CD4-positive, alpha-beta T cell treated with Interleukin-6 for 4 hours (primary cell): ENCODE measurements at places on chromosomes 11 and 22.

DNA sequence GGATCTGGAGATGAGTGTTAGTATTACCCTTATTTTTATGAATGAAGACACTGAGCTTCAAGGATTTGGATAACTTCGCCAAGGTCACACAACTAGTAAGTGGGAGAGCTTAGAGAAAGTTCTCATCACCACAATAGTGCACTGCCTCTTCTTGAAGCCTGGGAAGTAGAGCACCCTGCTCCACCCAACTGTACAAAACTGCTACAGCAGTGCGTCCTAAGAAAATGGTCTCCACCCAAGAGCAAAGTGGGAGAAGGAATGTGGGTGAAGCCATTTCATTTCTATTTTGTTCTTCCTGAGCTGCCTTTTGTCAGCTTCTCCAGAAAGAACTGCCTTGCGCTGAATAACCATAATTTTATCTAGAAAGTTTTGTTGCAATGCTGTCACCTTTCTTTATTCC is 403.9 kb upstream of the FAT3 start:
- DNase-seq = no peak

GRCh38 chr11:2795491-2795991 is 90.0 kb downstream of the CDKN1C start:
- DNase-seq = no peak

DNA sequence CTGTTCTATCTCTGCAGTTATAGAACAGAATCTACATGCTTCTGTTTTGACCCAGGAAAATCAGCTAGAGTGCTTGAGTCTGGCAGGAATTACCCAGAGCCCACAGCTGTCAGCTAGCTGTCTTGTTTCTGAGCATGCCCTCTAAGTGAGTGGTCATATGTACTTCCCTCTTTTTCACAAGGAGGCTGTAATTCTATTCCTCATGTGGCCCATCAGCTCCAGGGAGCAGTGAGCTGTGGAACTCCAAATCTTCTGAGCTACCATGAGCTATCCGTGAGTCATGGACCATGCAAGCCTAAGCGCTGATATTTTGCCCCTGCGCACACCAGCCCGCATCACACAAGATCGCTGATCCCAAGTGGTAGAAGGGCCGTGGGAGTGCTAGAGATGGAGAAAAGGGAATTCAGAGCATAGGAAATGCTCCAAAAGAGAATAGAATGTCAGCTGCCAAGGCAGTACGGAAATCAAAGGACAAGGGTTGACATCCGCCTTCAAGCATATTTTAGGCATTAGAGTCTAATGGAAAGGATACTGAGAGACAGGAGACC is 5.4 kb downstream of the FJX1 start:
- DNase-seq = no peak

DNA sequence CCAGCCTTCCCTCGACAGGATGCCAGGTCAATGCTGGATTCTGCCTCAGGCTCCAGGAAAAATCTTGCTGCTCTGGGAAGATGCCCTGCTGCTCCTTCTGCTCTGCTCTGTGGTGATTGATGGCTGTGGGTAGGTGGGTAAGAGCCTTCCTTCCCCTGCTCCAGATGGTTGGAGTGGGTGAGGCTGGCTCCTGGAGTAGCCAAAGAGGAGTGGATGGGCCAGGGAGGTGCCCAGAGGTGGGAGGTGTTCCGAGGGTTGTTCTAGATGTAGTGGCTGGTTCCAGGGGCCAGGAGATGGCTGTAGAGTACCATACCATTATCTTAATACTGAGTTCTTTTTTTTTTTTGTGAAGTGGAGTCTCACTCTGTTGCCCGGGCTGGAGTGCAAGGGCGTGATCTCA is 99.6 kb upstream of the THY1 start:
- DNase-seq = no peak

- no peak for DNase-seq
Observed at GRCh38 chr11:126132319-126132718, 69.7 kb upstream of the CDON start.

DNA sequence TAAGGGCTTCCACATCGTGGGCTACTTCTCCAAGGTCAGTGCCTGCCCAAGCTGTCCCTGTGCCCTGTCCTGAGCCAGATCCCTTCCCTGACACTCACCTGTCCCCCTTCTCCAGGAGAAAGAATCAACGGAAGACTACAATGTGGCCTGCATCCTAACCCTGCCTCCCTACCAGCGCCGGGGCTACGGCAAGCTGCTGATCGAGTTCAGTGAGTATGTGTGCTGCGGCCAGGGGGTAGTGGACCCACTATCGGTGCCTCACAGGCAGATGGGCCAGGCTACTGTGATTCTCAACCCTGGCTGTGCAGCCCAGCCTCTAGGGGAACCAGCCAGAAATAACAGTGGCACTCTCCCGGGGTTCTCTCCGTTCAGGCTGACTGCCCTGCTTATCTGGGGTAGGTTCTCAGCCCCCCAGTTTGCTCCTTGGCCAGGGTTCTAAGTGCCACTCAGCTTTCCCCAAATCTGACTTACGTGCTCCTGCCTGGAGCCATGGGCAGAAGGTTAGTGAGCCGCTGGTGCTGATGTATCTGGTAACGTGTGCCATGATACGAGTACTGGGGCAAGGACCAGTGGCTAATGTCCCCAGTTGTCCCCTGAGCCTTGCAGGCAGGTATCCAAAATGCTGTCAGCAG is 3.7 kb downstream of the RNASEH2C start:
- no peak for DNase-seq

DNA sequence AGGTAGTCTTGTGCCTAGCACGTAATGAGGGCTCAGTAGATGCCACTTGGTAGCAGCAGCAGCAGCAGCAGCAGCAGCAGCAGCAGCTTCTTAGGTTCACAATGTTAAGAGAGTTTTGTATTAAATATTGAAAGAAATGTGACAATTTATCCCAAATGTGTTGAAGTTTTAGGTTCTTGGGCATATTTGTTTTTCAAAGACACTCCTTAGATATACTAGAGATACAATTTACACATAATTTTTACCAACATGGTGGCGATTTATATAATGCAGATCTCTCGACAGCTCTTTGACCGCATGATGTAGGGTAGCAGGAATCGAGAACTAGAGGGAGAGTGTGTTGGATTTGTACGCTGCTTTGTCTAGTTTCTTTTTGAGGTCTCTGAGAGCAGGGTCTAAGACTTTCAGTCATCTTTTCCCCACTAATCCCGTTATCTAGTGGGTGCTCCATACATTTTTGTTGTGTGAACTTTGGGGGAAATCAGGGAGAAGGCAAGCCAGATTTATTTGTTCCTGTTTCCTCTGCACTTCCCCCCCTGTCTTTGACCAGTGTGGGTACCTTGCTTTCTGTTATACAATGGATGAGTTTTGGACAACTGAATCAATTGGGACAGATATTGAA is 1.4 kb downstream of the FDX1 start:
- peak; percentile 16 for DNase-seq

GRCh38 chr11:132734217-132734616 is 798.1 kb downstream of the OPCML start:
- no peak for DNase-seq

GRCh38 chr11:65730461-65730860 is 9.9 kb upstream of the RNASEH2C start:
- no peak for DNase-seq

GRCh38 chr11:120566176-120566575 is 54.6 kb downstream of the GRIK4 start:
- no peak for DNase-seq

DNA sequence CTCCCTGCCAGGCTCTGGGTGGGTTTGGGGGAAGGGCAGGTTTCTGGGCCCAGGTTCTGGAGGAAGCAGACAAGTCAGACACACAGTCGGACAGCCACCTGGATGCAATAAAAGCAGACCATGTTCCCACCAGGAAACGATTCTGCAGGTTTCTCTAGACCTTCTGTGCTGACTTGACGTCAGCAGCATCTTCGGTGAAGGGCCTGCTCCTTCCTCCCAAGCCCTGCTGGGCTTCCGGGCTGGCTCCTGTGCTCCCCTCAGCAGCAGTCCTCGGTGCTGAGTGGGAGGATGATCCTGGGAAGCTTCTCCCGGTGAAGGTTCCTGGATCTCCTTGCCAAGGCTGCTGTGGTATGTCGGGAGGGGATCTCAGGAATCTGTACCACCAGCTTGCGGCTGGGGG is 240.0 kb downstream of the GRIK4 start:
- no peak for DNase-seq

DNA sequence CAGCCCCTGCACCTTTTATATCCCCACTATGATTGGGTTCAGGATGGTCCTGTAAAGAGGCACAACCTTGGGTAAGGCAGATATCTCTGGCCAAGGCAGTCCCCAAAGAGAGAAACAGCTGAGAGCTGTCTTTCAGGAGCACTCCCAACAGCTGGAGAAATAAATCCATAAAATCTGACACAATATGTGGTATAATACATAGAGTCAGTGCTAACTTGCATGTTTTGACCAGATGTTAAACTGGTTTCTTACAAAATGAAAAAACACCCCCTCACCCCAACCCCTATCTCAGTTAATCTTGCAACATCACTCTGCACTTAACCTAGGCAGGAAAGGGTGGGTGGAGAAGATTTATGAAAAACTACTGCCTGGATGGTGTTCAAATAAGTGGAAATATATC is 44.0 kb upstream of the C11orf87 start:
- no peak for DNase-seq

GRCh38 chr11:116828632-116829524 is 829 bp upstream of the APOC3 start:
- DNase-seq = no peak

DNA sequence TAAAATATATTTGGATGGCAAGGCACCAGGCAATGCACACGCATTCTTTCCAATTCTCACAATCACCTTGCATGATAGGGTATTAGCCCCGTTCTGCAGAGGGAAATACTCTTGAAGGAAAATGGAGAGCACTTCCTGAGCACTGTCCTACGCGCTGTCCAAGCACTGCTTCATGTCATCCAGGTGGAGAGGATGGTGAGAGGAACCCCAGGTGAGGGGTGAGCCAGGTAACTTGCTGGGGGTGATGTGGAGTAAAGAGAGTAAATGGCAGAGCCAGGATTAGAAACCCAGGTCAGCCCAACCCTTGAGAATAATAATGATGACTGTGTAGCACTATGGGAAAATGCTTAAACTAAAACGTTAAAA is 711 bp upstream of the PACSIN2 start:
- no peak for DNase-seq

- no peak for DNase-seq
Observed at GRCh38 chr11:21909145-21909544, 283.7 kb upstream of the ANO5 start.

GRCh38 chr11:21814169-21814568 is 378.7 kb upstream of the ANO5 start:
- no peak for DNase-seq

DNA sequence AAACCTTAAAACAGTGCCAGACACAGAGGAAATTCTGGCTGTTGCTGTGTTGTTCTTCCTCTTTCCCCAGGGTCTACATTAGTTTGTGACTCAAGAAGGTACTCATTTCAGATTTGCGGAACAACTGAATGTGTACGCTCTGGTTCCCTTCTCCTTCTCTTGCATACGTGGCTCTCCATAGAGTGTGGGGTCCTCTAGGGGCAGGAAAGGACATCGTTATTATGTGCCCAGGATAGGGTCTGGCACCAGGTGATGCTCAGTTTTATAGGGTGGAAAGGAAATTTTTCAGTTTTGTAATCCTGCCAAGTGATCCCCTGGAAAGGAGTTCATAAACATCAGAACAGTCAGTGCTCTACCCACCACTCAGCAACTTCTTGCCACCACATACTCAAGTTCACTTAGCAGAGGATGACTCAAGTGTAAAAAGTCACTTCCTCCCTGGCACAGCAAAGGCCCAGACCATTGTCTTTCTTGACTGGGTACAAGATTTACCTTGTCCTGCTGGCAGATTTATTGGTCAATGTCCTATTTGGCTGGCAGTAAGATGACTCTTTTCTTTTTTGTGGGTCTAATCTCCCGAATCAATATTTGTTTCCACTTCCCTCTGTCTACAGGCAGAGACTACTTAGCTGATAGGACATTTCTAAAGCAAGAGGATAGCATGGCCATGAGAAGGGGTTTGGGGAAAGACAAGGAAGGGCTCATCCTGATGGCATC is 246.0 kb upstream of the TENM4 start:
- no peak for DNase-seq

DNA sequence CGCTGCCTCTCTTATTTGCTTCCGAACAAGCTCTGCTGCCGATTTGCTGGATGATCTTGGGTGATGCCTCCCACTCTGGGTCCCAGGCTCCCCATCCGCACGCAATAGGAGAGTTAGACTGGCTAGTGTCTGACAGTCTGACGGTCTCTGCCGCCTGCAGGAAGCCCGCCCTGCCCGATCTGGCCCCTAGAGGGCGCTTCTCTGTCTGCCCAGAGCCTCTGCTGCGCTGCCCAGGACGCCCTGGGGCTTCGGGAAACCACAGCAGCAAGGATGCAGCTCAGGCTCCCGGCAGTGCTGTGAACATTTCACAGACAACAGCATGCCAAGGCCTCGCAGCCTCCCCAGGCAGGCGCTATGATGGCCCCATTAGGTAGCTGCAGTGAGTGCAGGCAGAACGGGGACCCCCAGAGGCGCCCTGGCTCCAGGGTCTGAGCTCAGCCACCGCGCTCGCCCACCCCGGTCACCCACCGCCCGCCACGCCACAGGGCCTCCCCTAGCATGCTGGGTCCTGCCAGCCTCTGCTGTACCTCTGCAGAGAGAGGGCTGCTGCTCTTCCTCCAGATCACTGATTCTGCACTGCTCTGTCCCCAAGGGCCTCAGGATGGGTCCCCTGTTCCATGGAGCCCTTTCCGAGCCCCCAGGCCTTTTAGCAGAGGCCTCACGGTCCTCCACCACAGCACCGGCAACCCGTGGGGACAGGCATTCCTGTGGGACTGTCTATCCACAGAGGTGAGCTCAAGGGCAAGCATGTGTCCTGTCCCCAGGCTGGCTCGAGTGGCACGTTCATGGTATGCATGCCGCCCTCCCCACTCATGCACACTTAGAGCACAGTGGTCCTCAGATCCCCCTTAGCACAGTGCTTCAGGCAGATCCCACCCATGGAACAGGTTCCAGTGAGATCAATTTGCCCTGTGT is 4.3 kb upstream of the BAIAP2L2 start:
- DNase-seq = peak; percentile 80

GRCh38 chr11:47451436-47451835 is 2.5 kb upstream of the RAPSN start:
- no peak for DNase-seq

DNA sequence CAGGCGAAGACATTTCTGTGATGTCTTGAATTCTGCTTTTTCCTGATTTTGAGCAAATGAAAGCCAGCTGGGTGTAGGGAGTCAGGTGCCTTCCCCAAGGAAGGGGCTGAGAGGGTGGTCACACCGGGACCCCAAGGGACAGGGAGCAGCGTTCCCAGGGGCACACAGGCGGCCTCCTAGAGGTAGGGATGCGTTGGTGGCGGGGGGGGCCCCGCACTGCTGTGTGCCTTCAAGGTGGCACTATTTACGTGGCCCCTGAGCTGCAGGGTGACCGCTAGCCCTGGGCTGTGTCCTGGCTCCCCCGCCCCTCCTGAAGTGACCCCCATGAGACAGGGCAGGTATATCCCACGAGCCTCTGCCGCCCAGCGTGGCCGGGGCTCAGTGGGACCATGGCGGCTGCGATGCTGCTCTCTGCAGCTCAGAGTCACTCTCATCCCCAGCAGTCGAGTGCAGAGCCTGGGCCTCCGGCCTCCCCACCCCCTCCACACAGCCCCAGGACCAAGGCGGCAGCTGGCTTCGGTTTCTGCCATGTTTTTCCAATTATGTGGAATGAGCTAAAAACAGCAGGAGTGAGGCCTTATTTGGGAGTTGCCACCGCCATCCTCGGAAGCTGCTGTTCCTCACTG is 60.9 kb downstream of the LRP5 start:
- no peak for DNase-seq
